Fibroblast of skin of abdomen (primary cell): ENCODE measurements at places on chromosomes 12 and 14.

DNA sequence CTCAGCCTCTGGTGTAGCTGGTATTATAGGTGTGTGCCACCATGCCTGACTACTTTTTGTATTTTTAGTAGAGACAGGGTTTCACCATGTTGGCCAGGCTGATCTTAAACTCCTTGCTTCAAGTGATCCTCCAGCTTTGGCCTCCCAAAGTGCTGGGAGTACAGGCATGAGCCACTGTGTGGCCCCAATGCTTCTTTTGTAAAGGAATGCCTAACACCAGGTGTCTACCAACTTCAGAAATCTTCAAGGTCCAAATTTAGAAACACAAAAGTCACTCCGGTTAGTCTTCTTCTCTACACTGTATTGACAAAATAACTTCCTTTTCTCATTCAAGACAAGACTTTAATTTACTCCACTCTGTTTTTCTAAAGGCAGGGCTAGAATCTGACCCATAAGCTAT, 188.7 kb downstream of the PRKD1 start:
- DNase-seq = no peak

- DNase-seq = peak; percentile 96
Observed at GRCh38 chr14:99821519-99822508, 28.6 kb downstream of the EML1 start.

DNA sequence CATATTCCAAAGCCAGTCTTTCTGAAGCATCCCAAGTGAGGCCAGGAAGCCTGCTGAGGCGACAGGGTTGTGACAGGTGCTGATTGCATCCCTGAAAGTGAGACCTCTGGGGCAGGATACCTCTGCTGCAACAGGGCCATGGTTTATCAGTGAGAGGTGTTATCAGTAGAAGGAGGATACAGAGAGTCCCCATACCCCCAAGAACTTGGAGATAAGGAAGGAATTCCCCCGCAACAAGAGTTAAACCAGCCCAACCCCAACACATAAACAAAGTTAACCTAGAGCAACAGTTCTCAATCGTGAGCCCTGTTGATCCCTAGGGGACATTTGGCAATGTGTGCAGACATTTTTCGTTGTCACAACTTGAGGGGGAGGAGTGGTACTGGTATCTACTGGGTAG, 233.1 kb upstream of the NOS1 start:
- no peak for DNase-seq

DNA sequence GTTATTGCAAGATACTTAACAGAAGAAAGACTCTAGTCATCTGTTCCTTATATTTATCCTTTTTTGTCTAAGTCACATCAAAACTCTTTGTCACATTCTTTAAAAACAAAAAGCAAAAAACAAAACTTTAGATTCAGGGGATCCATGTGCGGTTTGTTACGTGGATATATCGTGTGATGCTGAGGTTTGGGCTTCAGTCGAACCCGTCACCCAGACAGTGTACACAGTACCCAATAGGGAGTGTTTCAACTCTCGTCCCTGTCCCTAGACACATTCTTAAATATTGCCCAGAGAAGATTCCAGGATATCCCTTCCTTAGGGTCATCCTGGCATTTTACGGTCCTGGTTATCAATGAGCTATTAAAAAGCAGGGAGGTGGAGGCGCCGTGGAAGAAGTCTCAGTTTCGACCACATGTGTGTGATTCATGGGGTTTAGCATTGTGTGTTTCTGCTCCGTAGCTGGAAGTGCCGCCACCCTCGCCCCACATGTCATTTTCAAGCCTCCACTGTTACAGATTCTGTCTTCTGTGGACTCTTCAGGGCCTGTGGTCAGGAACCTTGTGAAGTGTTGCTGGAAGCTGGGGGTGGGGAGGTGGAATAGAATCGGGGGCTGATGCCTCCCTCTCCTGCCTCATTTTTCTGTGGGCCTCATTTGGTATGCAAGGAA, 19.9 kb downstream of the CCND2 start:
- DNase-seq = no peak

- no peak for DNase-seq
Observed at GRCh38 chr14:76866456-76866855, 40.2 kb downstream of the LRRC74A start.
